ENCODE measurements at places on chromosomes 2 and 18.
A peak's percentile ranks its signal among the peaks of the same experiment; 100 is the strongest.

DNA sequence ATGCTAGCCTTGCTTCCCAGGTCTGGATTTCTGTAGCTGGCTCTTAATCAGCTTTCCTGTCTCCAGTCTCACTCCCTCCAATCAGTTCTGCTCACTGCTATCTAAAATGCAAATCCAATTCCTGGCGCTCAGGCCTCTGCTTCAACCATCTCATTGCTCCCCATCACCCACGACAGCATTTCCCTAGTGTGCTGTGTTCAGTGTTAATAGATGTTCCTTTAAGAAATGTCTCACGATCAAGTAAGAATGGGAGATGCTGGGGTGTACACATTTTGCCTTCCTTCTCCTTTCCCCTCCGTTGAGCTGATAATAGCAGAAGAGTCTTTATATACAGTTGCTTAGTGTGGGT lies 1.6 kb upstream of the PUM2 start:
- no peak for DNase-seq

DNA sequence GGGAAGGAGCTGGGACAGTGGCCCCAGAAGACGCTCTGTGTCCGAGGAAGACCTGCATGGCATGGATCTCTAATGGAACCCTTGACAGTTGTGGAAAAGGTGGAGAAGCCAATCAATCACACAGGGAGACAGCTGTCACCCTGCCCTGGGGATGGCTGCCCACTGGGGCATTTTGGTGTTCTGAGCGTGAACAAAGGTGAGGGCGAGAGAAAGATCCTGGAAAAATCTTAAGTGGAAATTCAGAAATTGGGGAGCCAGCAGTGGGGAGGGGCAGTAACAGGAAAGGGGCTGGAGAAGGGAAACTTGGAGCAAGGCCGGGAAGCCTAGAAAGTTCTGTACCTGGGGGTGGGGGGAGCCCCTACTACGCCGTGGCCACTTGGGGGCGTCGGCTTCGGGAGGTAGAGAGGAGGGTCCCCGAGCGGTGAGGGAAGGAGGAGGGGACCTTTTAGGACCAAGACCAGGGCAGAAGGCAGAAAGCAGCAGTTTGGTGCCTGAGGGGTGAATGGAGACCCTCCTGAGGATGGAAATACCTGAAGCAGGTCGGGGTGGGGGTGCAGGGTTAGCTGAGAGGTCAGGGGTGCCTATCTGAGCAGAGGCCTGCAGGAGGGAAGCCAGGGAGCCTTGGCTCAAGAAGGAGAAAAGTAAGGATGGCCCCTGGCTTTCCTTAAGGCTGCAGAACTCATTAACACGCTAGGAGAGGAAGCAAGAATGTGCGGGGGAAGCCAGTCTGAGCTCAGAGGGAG lies 30.0 kb downstream of the NGEF start:
- DNase-seq = no peak

DNA sequence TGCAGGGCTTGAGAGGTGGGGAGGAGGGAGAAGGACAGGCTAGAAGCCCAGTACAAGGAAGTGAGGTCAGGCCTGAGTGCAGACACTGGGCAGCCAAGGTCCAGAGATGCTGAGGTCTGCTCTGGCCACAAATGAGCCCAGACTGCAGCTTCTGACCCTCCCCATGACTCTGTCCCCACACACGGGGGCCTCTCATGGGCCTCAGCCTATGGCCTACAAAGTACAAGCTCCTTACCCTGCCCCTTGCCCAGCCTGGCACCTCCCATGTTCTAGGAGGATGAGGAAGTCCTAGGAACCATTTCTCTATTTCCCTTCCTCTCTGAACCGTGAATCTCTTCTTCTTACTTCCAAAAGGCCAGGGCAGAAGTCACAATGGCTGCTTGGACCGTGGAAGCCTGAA lies 193.8 kb downstream of the ANKRD30B start:
- DNase-seq = no peak

DNA sequence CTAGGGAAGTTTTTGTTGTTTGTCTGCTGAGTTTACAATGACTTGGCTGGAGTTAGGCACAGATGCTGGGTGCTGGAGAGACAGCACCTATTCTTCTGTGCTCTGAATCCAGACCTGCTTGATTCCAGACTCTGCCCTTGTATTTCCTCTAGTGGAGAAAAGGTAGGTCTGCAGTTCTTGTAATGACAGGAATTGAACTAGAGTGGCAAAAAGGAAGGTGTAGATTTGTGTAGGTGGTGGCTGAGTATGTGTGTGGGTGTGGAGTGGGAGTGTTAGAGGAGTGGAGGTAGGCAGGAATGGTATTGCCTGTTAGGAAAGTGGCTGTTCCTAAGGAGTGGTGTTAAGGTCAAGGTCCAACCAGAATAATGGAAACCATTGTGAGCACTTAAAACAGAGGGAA lies 71.9 kb upstream of the LYPD6 start:
- no peak for DNase-seq

DNA sequence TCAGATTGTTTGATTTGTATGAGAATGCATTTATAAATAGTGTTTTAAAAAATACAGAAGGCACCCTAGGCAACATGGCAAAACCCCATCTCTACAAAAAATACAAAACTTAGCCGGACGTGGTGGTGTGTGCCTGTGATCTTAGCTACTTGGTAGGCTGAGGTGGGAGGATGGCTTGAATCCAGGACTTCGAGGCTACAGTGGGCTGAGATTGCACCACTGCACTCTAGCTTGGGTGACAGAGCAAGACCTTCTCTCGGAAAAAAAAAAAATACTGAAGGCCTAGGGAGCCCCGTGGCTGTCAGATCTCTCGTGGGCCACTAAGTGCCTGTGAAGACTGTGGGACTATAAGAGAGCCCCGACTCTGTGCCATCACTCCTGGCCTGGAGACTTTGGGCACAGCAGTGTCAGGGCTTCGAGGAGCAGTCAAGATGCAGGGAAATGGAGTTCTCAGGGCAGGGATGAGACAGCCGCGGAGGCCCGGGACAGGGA lies 40.5 kb downstream of the MYO7B start:
- no peak for DNase-seq

DNA sequence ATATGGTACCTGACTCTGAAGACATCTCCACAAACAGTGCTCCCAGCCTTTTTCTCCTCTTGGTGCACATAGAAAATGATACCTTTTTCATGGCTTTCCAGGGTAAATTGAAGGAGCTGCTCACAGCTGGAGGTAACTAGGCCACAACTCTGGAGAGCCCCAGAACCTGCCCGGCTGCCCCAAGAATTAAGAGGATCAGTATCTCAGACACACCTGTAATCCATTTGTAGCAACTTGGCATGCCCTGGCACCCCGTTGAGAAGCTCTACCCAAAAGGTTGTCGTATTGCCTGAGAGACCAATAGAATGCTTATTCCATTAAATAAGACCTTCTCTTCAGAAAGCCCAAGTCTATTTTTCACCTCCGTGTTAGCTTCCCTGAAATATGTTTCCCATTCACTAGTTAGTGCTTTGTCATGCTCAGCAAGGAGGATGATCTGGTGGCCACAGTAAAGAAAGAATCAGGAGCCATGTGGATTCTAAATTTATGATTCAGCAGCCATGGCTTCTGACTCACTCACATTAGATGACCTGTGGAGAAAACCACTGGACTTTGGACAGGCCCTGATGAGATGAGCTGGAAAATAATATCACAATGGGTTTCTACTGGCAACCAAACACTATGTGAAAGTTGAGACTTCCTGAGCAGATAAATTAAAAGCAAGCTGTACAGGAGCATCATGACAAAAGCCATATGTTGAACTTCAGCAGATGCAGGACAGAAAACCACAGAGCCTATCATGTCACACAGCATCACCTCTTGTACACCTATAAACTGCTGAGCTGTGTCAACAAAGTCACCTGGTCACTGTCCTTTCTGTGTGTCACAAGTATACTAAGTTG lies 253.3 kb upstream of the OSR1 start:
- peak; percentile 99 for DNase-seq

GRCh38 chr2:112021781-112022231 lies 33.3 kb upstream of the TMEM87B start:
- peak; percentile 13 for DNase-seq

DNA sequence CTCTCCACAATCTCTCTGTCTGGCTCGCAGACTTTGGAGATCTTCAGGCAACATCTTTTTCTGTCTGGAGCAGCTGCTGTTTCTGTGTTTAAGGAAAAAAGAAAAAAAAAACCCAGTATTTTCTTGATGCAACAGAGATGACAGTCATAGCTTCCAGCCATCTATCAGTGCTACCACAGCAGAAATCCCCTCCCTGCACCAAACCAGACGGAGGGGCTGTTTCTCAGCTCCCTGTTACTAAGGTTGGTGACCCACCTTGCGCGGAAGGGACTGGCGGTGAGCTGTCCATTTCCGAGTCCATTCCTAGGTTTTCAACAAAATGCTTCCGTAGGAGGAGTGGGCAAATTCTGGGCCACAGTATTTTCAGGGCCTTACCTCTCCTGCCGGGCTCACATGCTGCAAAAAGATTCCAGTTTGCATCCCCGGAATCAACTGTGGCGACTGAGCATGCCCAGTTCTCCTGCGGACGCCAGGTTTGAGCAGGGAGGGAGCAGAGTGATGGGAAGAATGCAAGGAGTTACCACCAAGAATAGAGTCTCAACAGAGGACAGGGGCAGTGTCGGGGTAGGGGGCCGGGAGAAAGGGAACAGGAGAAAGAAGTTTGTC lies 1.2 kb downstream of the SLC4A10 start:
- no peak for DNase-seq

DNA sequence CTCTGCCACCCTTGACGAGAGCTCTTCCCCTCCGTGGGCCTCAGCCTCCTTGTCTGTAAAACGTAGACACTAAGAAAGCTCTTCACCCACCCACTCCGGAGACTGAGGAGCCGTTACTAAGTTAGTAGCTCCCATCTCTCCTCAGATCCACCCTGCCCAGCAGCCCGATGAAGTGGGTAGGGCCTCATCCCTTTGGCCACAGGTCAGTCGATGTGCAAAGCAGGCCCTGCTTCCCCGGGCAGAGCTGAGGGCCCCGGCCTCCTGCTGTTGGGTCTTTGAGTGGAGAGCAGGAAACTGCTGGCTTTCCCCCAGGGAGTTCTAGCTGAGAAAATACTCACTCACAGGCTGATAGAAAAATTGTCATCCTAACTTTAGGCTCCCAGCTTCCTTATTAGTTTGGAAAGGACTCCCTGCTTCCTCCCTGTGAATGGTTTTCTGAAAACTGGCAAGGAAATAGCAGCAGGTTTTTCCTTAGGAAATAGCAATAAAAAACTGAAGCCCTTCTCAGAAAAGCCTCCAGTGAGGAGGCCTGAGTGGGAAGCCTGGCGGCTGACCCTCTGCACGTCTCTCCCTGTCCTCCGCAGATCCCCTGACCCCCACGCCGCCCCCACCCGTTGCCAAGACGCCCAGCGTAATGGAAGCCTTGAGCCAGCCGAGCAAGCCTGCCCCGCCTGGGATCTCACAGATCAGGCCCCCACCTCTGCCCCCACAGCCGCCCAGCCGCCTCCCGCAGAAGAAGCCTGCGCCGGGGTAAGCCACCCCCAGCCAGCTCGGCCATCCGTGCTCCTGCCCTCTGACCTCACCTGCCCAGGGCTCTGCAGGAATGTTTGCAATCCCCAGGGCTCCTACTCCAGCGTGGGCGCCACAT lies 30.2 kb downstream of the ITGB1BP1 start:
- DNase-seq = no peak

- DNase-seq = no peak
These were observed 172.1 kb downstream of the UPP2 start for GRCh38 chr2:158273791-158274190.

DNA sequence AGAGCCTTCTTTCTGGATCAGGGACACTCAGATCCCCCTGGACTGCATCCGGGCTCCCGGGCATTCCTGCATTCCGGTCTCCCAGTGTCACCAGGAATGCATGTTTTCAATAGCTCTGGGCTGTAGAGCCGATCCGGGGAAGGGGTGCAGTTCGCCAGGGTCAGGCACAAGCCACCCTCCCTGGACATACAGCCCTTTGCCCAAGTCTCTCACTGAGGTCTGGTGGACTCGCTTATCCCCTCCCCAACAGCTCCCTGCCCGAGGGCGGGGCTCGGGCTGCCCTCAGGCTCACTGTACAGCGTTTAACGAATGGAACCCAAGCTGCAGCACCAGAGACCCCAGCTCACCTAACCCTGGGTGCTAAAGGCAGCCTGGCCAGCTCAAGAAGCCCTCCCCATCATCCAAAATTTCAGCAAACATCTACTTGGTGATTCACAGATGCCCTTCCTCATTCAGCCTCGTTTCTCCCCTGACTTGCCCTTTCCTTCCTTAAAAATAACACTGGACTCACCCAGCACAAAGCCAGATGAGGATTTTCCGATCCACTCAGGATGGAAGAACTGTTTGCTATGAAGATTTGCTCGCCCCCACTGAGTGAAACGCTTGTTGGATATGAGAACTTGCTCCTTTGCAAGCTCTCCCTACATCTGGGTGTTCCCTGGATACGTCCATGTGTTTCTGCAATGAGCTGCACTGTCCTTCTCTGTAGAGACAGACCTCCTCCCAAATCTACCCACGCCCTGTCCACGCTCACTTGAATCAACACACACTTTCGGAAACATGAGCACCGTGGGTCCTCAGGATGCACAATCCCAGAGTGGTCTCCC lies 58.1 kb downstream of the PXDN start:
- peak; percentile 91 for DNase-seq
